Fibroblast of skin of scalp (primary cell): ENCODE measurements at places on chromosomes 1 and 21.

GRCh38 chr1:244191581-244191980, 140.5 kb downstream of the ZBTB18 start:
- no peak for DNase-seq

GRCh38 chr1:70093250-70093975, 112.0 kb downstream of the LRRC40 start:
- DNase-seq: no peak

GRCh38 chr1:160710517-160711252, 937 bp downstream of the CD48 start:
- DNase-seq: no peak

- DNase-seq: no peak
Observed at GRCh38 chr1:193633093-193633492, 446.7 kb upstream of the B3GALT2 start.

DNA sequence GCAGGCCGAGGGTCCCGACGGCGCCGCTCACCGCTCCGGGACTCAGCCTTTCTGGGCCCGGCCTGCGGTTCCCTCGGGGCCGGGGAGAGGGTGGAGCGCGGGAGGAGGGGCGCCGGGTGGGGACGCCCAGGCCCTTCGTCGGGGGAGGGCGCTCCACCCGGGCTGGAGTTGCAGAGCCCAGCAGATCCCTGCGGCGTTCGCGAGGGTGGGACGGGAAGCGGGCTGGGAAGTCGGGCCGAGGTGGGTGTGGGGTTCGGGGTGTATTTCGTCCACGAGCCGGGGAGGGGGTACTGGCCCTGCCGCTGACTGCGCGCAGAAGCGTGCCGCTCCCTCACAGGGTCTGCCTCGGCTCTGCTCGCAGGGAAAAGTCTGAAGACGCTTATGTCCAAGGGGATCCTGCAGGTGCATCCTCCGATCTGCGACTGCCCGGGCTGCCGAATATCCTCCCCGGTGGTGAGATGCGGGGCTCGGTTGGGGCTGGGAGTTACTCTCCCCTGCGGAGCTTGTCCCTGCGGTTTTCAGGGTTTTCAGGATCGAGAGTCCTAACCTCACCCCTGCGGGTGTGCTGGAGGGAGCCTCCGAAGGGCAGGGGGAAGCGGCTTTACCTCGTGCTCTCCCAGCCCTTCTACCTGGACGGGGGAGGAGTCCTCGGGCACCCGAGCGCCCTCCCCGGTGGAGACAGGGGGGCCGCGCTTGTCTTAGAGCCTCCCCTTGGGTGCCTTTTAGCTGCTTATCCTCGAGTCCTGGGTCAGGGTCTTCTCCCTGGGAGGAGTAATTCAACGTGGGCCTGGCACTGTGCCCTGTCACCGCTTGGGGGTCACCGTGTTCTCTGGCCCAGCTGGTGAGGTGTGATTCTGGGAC, 2.1 kb downstream of the SAMD11 start:
- peak; percentile 53 for DNase-seq

GRCh38 chr1:222416001-222416791, 131.7 kb downstream of the HHIPL2 start:
- DNase-seq: no peak

DNA sequence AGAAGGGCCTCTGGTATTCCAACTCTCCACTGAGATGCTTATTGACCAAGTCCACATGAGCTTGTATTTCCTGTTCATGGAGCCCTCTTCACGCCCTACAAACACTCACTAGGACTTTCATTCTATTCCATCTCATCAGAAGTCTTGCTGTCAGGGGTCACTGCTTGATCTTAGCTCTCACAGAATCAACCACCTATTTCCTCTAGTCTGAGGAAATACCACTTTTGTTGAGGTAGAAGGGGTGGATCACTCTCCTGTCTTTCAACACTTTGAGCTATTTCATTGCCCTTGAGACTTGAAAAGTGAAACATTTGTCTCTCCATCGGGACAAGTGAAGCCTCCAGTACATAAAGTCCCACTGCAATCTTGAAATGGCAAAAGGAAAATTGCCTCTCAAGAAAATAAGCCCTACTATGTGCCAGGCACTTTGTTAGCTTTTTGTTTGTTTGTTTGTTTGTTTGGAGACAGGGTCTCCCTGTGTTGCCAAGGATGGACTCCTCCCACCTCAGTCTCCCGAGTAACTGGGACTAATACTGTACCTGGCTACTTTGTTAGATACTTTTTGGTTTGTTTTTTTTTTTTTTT, 19.8 kb upstream of the FAM110D start:
- no peak for DNase-seq

DNA sequence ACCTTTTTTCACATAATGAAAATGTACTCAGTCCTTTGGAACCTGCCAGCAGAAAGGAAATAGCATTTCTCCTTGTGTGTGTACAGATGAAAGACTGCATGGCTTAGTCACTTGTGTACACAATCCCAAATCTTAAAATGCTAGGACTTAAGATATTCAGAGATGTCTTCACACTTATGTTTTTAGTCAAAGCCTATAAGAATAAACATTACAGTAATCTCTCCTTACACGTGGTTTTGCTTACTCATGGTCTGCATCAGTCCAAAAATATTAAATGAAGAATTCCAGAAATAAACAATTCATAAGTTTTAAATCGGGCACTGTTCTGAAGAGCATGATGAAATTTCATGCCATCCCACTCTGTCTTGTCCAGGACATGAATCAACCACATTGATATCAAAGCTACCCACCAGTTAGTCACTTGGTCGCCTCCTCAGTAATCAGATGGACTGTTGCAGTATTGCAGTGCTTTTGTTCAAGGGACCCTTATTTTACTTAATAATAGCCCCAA, 75.7 kb upstream of the RRP15 start:
- DNase-seq: peak; percentile 92

- no peak for DNase-seq
Observed at GRCh38 chr1:14328685-14329084, 269.8 kb upstream of the KAZN start.

- peak; percentile 43 for DNase-seq
Observed at GRCh38 chr1:47578721-47579419, 141.0 kb downstream of the FOXD2 start.

DNA sequence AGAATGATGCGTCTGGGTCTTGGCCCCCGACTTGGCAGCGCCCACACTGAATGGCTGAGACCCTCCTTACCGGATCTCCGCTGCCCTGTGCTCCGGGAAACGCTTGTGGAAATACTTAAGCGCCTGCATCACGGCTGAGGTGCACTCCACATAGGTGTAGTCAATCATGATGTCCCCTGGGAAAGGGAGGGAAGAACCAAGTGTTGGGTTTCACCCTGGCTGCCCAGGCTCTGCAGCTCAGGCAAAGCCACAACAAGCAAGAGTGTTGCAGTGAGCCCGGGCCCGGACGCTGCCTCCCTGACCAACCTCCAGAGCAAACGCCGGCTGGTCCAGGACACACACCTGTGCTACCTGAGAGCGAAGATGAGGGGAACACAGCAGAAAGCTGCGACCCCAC, 21.5 kb upstream of the SPATC1L start:
- no peak for DNase-seq
